Aorta (tissue), 5 donors: ENCODE measurements at places on chromosomes 3 and 15. TPM values are rescaled to one million over a fixed set of nuclear protein-coding genes. Genes with fewer than 3 reads are reported as not detected.

GRCh38 chr3:98945101-98945524, 43.6 kb upstream of the DCBLD2 start:
- no peaks in the 10 kb centered on the region for H3K4me1 ChIP-seq
- DNase-seq, result no peak
- H3K27ac ChIP-seq, result no peak overlapping the region

- no peaks in the 10 kb centered on the region for H3K27me3 ChIP-seq
- H3K4me3 ChIP-seq, result no peak overlapping the region
- H3K36me3 ChIP-seq, result no peaks in the 10 kb centered on the region
Observed at GRCh38 chr3:66392512-66392911, 108.3 kb downstream of the LRIG1 start.

GRCh38 chr15:50438251-50438650, 14.0 kb downstream of the USP8 start:
- H3K4me1 ChIP-seq, result no peaks in the 10 kb centered on the region
- no peak for DNase-seq
- H3K27ac ChIP-seq, result no peak overlapping the region

GRCh38 chr3:186973702-186974101, 43.4 kb downstream of the ST6GAL1 start:
- H3K27ac ChIP-seq, result no peak overlapping the region
- H3K27me3 ChIP-seq, result no peaks in the 10 kb centered on the region
- H3K36me3 ChIP-seq, result no peaks in the 10 kb centered on the region
- no peak overlapping the region for H3K4me3 ChIP-seq
- peaks cover 7% of the 10 kb centered on the region for H3K4me1 ChIP-seq

GRCh38 chr15:40930430-40931299, 1.5 kb downstream of the DLL4 start:
- no peaks in the 10 kb centered on the region for H3K36me3 ChIP-seq
- H3K4me1 ChIP-seq, result no peaks in the 10 kb centered on the region
- no peak overlapping the region for H3K27ac ChIP-seq

GRCh38 chr15:74156678-74157411, 16.7 kb upstream of the ISLR start:
- H3K27ac ChIP-seq, result no peak overlapping the region
- H3K27me3 ChIP-seq, result no peaks in the 10 kb centered on the region
- no peak overlapping the region for H3K4me3 ChIP-seq
- peaks cover 2% of the 10 kb centered on the region for H3K4me1 ChIP-seq

DNA sequence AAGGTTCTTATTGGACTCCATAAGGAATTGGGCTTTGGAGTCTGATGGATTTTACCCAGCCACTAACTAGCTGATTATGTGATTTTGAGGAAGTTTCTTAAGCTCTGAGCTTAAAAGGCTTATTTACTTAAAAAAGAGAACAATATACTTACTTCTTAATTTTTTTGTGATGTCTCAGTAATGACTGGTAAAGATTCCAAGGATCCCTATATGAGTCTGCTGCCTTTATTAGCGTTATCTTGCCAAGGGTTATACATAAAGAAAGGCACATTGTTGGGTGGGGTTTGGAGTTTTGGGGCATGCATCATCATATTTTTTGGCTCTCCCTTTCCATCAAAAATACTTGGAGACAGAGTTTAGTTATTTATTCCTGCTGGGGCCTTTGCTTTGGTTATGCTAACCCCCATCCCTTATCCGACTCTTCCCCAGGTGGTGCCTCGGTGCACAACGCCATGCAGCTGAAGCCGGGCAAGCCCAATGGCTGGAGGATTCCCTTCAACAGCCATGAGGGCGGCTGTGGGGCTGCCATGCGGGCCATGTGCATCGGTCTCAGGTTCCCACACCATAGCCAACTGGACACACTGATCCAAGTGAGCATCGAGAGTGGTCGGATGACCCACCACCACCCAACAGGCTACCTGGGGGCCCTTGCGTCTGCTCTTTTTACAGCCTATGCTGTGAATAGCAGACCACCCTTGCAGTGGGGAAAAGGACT, 6.7 kb downstream of the ADPRH start:
- no peaks in the 10 kb centered on the region for H3K27me3 ChIP-seq
- H3K36me3 ChIP-seq, result peaks cover 6% of the 10 kb centered on the region
- DNase-seq, result no peak
- no peak overlapping the region for H3K27ac ChIP-seq

GRCh38 chr3:10602769-10603768, 97.7 kb upstream of the ATP2B2 start:
- no peak overlapping the region for H3K27ac ChIP-seq
- no peaks in the 10 kb centered on the region for H3K36me3 ChIP-seq
- no peak overlapping the region for H3K4me3 ChIP-seq
- DNase-seq, result no peak
- no peaks in the 10 kb centered on the region for H3K4me1 ChIP-seq

GRCh38 chr15:98446083-98446482, 202.3 kb upstream of the IGF1R start:
- H3K27ac ChIP-seq, result no peak overlapping the region
- DNase-seq, result no peak
- no peak overlapping the region for H3K4me3 ChIP-seq
- H3K27me3 ChIP-seq, result no peaks in the 10 kb centered on the region
- no peaks in the 10 kb centered on the region for H3K4me1 ChIP-seq

GRCh38 chr3:30871720-30872119, 22.7 kb downstream of the GADL1 start:
- H3K4me1 ChIP-seq, result peaks cover 8% of the 10 kb centered on the region
- H3K4me3 ChIP-seq, result no peak overlapping the region
- no peaks in the 10 kb centered on the region for H3K27me3 ChIP-seq

- DNase-seq, result no peak
- H3K27me3 ChIP-seq, result no peaks in the 10 kb centered on the region
- no peak overlapping the region for H3K4me3 ChIP-seq
- H3K27ac ChIP-seq, result no peak overlapping the region
Observed at GRCh38 chr3:147773116-147773630, 364.0 kb downstream of the ZIC1 start.

Gene HYAL2
- total RNA-seq, result 71.2 TPM

Gene FBXO40
- 0.13 TPM for total RNA-seq

Gene ARGFX
- not detected for total RNA-seq

Gene C15orf62
- total RNA-seq, result 0.87 TPM

Gene TMIE
- total RNA-seq, result 0.99 TPM
